ENCODE measurements at places on chromosomes 2 and 18.
A peak's percentile ranks its signal among the peaks of the same experiment; 100 is the strongest.

DNA sequence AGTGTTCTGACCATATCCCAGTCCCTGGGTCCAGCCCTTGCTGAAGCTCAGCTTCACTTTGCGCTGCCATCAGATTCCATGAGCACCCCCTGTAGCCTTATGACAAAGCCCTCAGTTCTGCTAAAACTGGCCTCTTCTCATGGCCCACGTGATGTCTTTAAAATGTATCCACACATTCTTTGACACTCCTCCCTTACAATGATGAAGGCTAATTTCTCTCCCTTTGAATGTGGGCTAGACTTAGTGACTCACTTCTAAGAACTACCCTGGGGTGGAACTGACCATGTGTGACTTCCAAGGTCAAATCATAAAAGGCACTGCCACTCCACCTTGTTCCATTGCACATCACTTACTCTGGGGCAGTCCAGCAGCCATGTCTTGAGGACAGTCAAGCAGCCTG is 45.4 kb upstream of the GORASP2 start:
- DNase-seq, result no peak

DNA sequence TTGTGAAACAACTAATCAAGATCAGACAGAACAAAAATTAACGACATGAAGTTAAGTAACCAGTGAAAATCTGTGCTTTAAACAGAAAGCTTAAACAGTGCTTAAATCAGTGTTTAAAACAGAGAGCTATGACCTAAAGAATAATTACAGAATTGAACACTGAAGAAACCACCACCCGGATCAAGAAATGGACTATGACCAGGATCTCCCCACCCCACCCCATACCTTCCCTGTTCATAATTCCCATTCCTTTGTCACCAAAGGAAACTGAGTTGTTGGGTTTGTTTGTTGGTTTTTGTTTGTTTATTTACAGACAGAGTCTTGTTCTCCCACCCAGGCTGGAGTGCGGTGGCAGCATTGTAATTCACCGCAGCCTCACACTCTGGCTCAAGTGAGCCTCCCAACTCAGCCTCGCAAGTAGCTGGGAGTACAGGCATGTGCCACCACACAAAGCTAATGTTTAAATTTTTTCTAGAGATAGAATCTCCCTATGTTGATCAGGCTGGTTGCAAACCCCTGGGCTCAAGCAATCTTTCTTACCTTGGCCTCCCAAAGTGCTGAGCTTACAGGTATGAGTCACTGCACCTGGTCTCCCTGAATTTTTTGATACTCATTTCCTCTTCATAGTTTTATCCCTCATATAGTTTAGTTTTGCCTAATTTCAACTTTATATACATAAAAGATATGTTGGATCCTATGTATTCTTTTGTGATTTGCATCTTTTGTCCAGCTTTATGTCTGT is 8.2 kb upstream of the ALPG start:
- no peak for DNase-seq

DNA sequence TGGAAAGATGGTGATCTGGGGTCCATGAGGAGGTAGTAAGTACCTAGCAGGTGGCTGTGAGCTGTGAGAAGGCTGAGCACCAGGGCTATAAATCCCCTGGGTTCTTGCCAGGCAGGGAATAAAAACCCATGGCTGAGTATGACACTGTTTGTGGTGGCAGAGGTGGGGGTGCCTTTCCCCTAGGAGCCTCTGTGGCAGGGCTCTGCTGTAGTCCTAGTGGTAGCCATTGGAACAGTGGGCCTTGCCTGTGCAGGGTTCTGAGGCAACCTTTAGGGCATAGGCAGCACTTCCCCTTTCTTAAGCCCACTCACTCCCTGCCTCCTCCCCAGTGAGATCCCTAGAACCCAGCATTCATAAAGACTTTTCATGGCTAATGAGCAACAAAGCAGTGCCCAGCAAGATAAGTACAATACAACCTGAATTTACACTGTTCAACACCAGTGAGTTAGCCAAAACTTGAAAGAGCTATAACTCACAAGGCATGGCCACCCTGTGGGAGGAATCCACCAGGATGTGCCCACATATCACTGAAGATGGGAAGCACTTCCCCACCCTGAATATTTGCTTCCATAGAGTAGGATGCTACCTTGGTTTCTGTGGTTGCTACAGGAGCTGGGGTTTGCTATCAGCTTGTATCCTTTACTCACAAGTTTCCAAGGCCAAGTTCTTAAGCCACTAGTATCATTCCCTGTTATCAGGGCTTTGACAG is 100.9 kb upstream of the NEUROD1 start:
- peak; percentile 28 for DNase-seq

DNA sequence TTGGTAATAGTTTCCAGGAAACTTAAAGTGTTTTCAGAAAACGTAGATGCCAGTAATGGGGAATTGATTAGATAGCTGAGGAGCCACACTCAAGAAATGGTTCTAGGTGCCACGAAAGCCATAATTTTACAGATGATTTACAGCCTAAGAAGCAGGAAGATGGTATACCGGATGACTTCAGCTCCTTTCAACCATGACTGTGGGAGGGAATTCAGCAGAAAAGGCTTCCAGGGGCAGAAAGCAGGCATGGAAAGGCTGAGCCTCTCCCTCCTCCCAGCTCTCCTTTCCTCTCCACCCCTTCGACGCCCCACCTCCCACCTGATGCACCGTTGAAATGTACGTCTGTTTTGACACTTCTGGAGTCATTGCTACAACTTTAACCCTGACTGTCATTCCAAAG is 68.6 kb upstream of the SMIM21 start:
- DNase-seq, result no peak

- DNase-seq, result no peak
Measured at GRCh38 chr2:53952519-53952918, 18.3 kb downstream of the PSME4 start.

All from H9 (cell line).